ENCODE measurements at places on chromosomes 2 and 18.

DNA sequence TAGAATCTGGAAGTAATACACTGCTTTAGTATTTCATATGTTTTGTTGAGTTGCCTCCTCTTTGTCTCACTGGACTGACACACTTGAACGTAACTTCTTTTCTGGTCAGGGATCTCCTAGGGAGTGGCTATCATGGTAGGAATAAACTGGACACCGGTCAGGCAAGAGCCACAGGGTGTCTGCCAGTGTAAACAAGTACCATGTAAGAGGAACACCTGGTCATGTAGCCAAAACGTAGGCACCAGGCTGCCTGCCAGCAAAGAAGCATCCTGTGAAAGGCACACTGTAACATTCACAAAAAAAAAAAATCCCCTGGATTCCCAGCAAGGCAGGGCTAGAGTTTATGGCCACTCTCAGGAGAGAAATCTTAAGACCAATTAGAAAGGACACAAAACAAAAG is 372.8 kb upstream of the RND3 start:
- no peak for DNase-seq

- DNase-seq = peak; percentile 21
Observed at GRCh38 chr18:10660179-10660884, 134.5 kb downstream of the NAPG start.

GRCh38 chr18:74796841-74797576 is 199.3 kb downstream of the ZNF407 start:
- peak; percentile 39 for DNase-seq

GRCh38 chr2:188978291-188979081 is 4.3 kb downstream of the COL3A1 start:
- peak; percentile 78 for DNase-seq

DNA sequence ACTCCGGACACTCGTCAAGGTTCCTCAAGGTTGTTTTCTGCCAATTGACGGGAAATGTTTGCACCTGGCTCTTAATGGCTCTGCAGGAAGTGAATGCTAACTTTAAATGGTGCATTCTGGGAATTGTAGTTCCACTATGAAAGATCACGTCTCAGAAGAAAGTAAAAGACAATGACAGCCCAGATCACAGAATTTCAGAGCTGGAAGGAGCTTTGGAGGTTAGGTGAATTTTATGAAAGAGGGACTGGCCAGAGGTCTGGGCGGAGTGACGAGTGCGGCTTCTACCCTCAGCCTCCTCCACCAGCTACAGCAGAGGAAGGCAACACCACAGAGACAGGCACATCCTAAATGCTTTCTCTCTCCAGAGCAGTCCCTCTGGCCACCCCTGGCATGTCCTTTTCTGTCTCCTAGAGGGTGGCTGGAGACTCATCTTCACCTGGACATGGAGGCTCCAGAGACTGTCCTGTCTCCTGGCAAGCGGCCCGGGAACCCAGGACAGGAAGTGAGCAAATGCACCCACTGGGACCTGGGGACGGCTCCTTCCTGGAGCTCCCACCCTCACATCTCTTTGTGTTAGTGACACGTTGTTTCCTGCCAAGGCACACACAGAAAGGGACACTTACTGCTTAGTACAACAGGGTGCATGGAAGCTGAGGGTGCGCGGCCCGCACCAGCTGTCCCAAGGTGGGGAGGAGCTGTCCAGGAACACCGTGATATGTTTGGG is 19.4 kb downstream of the THAP4 start:
- DNase-seq = no peak

DNA sequence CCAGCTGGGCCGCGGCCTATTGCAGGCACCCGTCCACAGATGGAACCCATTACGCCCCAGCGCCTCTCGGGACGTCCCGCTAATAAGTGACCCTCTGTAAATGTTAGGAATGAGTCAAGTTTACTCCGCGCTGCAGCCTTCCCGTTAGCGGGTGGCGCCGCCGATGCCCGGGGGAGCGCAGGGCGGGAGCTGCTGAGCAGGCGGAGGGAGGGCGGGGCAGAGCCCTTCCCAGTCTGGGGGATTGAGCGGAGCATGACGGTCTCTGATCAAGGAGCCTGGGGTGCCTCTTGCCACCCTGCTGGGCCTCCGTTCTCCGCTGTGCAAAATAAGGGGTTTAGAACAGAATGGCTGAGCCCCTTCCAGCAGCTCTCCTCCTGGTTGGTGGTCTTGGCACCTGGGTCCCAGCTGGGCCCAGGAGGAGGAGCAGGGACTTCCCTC is 10.5 kb downstream of the CROCC2 start:
- peak; percentile 97 for DNase-seq

DNA sequence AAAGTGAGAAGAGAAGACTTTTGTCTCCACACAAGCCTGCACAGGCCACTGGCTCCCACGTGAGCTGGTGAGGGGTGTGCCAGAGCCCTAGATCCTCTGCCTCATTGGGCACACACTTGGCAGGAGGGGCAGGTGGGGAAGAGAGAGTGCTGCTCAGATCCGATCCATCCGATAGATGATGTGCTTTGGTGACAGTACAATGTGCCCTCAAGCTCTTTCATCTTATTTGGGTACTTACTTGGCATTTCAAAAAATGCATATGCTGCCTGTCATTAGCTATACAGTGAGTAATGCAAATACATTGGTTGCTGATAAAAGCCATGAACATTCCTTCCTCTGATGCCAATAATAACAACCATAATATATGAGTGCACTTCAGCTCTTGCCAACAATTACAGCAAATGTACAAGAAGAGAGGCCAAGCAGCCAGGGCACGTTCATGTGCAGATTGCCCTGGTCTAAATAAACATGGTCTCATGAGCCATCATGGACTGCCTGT is 255.3 kb downstream of the VAPA start:
- DNase-seq = peak; percentile 78

DNA sequence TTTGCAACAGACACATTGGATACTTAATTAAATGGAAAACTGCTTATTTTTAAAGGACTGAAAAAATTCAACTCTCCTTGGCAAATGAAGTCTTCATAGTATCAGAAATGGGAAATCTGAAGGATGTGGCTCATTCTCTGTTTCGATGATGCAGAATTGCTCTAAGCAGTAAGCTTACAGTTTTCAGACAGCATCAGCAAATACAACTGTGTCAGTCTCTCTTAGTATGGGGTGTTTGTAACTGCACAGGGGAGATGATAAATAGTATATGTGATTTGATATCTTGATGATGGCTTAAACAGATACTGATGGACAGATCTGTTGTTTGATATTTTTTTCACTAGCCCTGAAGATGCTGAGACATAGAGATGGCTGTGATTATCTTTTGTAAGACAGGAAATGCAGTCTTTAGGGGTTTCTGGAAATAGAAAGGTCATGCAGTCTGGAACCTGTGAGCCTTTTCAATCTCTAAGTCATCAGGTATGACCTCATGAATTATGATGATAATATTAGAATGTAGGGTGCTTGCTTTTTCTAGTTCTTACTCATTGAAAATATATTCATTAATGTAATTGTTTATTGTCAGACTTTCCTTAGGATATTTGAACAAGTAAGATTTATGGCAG is 84.2 kb downstream of the SLC4A10 start:
- no peak for DNase-seq

- DNase-seq = peak; percentile 55
Observed at GRCh38 chr18:73842795-73843394, 304.7 kb downstream of the FBXO15 start.

DNA sequence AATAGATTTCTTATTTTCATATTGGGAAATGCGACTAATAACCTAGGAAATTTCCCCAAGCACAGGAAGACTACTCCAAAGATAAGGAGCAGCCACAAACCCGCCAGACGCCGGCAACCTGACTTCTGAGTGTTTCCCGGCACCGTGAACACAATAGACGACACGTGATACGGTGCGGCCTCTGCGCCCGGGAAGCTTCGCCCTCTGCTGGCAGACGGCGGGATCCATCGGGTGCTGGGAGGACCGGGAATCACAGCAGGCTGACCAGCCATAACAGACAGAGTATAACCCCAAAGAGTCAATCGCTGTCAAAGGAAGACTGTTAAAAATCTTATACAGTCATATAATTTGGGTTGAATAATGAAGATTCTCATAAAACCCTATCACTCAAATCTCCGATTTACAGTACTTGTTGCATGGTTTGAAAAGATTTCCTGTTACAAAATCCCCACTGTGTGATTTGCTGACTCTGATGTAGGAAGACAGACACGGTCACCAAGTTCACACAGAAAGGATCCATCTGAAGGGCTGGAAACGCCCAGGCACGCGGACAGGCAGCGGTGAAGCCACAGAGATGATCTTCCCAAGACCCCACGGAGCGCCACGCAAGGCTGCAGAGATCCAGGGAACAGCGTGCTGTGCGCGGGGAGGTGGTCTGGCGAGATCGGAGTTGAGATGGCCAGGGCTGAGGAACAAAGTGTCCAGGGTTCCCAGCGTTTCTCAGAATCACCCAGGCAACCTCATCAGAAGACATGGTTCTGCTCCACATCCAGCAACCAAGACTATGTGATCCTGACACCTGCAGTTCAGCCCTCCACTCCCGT is 73.8 kb downstream of the EIPR1 start:
- peak; percentile 69 for DNase-seq

DNA sequence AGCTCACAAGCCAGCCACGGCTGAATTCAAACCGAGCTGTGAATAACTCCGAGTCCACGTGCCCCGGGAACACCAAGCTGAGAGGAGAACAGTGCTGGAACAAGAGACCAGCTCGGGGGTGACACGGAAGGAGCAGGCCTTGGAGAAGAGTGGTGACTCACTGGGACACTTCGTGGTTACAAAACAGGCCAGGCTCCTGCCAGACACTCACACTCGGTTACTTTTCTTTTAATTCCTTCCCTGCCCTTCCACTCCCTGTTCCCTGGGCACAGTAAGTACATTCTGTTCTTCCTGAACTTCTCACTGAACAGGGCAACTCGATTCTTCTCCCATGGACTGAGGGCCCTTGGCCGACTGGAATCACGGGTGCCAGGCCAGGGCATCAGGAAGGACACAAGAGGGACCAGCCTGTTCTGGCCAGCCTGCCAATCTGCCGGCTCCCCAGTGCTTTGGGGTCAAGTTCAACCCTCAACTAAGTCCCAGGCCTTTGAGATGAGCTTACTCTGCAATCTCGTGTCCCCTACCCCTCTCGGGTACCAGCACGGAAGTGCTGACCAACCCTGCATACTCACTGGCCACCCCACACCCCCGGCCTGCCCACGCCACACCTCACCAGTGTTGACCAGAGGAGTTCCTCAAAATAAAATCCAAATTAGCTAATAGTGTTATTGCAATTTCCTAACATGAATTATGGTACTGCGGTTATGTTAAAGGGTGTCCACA is 87.5 kb downstream of the TFCP2L1 start:
- peak; percentile 85 for DNase-seq

GRCh38 chr2:134432435-134432883 is 178.6 kb downstream of the MGAT5 start:
- DNase-seq = no peak

DNA sequence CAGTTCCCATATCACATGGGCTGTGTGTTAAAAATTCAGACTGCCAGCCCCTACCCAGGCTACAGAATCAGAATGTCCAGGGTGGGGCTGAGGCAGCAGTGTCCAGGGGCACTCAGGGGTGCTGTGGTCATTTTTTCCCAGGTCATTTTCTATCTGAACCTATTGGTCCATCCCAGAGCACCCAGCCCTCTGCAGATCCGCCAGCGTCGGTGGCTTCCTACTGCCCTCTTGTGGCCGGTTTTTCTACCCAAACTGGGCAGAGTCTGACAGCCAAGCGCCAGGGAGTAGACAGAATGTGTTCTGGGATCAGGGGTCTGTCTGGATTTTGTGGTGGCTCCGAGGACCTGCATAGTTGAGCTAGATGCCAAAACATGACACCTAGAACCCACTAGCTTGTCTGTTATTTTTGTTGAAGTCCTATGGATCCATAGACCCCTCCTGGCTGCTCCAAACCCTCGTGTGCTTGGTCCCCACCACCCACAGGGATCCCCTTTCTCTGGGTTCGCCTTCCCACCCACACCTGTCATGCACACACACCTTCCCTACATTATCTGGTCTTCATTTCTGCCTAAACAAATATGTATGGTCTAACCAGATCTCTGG is 34.1 kb upstream of the RMDN2 start:
- peak; percentile 44 for DNase-seq

DNA sequence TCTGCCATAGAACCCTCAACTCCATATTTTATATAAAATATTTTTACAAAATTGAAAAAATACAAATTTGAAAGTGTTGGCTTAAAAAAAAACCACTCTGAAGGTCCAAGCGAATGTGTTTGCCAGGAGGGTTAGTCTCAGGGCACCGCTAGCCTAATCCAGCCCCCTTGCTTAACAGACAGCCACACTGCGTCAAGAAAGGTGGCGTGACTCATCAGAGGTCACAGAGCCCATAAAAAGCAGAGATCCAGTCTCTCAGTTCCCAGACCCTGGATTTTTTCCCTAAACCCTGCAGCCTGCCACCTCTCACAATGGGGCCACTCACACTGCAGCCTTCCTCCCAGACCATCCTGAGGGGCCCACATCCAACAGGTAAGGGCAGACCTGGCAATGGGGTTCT is 3.9 kb upstream of the TNS1 start:
- no peak for DNase-seq

GRCh38 chr2:59237311-59237710 is 996.2 kb upstream of the FANCL start:
- DNase-seq = no peak

DNA sequence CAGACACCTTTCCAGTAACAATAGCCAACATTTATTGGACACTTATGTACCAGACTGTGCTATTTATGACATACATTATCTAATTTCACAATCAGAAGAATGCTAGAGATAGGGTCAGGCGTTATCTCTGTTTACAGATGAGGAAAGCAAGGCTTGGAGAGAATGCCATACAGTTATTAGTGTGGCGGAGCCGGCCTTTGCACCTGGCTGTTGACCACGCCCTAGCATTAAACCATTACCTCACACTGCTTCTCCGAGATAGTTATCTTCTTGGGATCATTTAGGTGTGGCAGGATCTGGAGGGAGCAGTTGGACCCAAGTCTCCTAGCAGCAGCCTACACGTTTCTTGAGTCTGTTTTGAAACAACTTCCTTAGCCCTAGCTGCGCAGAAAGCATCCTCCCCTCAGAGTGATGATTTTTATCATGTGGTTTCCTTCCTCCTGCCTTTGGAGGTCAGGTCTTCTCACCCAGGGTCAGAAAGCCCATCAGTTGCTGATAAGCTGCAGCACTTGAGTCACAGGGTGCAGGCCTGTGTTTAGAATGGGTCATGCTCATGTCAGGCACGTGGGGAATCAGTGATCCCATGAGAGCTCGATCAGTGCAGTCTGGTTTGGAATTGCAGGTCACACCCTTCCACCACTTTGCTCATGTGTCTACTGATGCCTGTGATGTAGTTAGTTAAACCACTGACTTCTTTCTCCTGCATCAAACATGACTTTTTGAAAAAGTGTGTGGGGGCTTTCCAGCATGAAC is 118.2 kb downstream of the SPTBN1 start:
- no peak for DNase-seq

DNA sequence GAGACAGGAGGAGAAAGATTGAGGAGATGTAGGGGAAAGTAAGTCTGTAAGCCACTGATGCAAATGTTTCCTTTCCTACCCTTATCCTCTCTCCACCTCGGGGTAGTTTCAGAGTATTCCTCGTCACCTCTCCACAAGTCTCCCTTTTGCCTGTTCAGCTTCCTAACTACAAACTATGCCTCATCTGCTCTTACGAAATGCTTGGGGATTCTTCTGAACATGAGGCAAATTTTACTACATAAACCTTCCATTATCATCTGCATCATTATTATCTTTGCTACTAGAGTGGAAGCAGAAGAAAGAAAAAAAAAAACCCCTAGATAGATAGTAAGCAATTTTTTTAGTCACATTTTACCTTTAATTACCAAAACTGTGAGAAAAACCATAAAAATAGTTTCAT is 43.1 kb upstream of the CWC22 start:
- peak; percentile 29 for DNase-seq

GRCh38 chr18:45757005-45757404 is 33.0 kb downstream of the SLC14A1 start:
- DNase-seq = no peak
